GM04503 (cell line): ENCODE measurements at places on chromosomes 6 and 20.
A peak's percentile ranks its signal among the peaks of the same experiment; 100 is the strongest.

GRCh38 chr20:3459881-3460307 is 10.9 kb upstream of the ATRN start:
- DNase-seq: no peak

GRCh38 chr20:39627765-39628164 is 665.6 kb downstream of the DHX35 start:
- DNase-seq: no peak

DNA sequence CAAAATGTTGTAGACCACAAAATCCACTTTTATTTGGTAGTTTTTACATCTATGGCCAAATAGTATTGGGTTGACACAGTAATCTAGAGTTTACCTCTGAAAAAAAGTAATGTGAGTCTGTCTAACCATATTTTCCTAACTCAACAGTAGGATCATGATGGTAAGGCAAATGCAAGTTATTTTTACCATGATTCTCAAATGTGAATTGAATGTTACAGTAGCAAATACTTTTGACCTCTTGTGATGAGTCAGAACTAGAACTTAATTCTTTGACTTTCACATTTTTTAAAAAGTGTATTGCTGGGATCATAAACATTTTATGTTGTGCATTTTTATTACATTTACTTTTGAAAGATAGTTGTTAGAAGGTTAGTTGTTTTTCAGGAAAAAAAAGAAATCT is 22.0 kb downstream of the RNF146 start:
- no peak for DNase-seq

GRCh38 chr6:134177753-134178160 is 125.3 kb upstream of the SLC2A12 start:
- DNase-seq: peak; percentile 81

- DNase-seq: no peak
Observed at GRCh38 chr6:169984181-169985120, 233.0 kb downstream of the ERMARD start.

GRCh38 chr6:44304282-44305199 is 8.6 kb downstream of the AARS2 start:
- DNase-seq: no peak

- no peak for DNase-seq
Observed at GRCh38 chr6:105459864-105460263, 57.0 kb upstream of the PREP start.

DNA sequence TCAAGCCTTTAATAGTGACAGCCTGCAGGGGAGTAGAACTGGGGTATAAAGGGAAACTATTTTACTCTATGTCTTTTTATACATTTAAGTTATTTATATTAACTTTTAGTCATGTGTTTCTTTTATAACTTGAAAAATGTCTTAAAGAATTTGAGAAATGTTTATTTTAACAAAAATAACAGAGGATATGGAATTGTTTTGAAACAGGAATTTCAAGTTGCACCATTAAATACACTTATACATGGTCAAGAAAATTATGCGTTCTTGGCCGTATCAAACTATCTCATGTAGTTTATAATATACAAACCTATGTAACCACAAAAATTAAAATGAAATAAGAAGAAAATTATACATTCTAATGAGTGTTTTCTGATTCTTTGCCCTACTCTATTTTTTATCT is 282.7 kb downstream of the GRIK2 start:
- no peak for DNase-seq

DNA sequence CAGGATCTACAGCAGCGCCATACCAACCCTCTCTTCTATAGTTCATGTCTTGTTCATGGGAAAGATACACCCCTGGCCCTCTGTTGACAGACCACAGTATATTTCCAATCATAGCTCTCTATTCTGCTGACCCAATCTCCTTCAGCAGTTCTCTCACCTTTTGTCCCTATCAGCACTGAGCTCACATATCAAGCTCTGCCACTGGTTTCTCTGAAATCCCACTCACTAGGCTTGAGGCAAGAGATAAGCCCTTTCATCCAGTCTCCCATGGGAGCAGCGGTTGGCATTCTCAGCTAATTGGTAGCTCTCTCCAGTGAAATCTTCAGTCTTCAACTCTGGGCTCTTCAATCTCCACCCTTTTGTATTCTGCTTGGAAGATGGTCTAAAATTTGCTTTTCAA is 313.4 kb downstream of the GJA1 start:
- DNase-seq: no peak

DNA sequence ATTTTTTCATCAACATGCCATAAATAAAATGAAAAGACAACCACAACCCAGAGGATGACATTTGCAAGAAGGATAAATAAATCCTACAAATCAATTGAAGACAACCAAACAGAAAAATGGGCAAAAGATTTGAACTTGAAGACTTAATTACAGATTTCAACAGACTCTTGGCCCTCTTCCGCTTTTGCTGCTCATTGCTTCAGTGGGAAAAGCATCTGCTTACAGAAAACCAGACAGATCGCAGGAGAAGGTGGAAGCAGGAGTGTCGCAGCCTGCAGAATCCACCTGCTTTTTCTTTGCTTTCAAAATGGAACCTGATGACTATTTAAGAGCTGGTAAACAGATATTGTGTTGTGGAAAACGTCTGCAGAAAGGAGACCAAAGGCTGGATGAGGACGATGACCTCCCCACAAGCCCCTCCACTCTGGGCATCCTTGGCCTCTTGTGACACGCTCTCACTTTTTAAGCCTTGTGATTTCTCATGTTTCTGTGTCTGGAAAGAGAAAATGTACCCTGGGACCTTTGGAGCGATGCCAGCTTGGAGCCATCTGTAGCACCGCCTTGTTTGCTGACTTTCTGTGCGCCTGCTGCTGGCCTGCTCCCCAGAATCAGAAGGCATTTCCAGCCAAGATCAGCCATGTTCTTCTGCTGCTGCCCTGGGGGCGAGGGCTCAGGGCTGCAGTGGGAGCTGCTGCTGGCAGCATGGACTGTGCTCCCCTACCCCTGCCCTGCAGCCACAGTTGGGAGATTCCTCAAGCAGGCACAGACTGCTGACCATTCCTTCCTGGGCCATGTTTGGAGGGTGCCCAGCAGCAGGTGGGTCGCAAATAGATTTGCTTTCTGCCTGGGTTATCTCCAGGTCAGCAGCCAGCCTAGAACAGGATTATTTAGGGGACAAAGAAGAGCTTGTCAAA is 3.6 kb upstream of the CSTL1 start:
- no peak for DNase-seq

DNA sequence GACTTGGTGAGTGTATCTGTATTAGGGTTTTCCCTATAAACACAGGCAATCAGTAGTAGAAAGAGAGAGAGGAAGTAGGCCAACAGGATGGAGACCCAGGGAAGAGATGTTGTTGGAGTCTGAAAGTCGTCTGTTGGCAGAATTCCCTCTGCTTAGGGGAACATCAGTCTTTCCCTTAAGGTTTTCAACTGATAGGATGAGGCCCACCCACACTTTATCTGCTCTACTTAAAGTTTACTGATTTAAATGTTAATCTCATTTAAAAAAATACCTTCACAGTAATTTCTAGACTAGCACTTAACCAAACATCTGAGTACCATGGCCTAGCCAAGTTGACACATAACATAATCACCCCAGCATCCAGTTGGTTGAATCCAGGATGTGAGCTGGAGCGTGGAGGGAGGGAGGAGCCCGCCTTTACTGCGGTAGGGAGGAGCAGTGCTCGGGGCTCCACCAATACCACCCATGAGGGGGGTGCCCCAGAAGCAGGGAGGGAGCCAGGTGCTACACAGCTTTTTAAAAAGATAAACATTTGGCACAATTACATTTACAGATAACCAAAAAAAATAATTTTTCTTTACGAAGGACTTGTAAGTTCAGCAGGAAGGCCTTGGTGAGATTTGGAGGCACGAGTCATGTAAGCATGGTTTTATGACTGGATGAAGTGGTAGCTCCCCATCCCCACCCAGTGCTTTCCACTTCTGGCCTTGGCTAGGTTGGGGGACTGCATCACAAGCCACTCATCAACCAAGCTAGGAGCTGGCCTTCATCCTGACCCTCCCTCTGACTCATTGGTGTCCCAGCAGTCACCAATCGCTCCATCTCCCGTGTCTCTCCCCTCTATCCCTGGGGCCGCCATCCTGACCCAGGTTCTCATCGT is 18.4 kb upstream of the SNX9 start:
- DNase-seq: no peak

DNA sequence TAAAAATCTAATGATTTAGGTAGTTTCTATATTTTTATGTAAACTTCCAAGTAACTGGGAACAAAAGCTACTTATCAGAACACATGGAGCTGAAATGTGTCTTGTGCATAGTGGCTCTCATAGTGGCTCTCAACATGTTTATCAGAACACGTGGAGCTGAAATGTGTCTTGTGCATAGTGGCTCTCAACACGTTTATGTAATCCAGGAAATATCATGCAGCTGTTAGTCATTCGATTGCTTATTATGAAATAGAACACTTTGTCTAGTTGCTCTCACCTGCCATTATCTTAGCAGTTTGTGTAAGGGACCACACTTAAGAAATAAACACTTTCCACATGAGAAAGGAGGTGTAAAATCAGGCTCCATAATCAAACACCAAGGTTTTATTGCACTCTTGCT is 119.2 kb upstream of the ASCC3 start:
- no peak for DNase-seq

- DNase-seq: no peak
Observed at GRCh38 chr6:79239536-79240168, 5.2 kb upstream of the HMGN3 start.

DNA sequence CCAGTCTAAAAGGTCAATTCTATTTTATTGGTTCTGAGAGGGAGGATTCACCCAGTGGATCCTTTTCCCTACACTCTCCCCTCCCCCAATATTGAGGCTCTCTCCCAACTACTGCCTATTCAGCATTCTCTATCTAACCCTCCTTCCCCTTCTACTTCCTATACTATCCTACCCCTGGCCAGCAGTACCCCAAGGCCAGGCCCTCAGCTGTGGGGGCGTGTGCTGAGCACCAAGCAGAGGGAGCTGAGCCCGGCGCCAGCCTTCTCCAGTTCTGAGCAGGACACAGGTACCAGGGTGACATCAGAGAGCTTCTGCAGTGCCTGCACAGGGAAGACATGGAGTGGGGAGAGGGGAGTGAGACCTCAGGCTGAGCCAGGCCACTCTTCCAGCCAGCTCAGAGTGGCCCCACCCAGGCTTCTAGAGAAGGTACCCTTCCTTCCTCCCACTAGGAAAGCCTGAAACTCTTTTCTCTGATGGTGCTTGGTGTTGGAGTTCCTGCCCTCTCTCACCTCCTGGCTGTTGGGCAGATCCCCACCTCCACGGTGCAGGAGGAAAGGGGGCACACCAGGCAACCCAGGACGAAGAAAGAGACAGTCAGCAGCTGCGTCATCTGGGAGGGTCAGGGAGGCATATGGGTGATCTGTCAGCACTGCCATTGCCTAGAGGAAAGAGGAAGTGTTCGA is 1.9 kb downstream of the DDAH2 start:
- no peak for DNase-seq

- DNase-seq: peak; percentile 17
Observed at GRCh38 chr20:63540417-63541186, 3.4 kb upstream of the PTK6 start.

GRCh38 chr6:11276228-11276627 is 43.8 kb upstream of the NEDD9 start:
- DNase-seq: no peak

- DNase-seq: no peak
Observed at GRCh38 chr20:6806275-6806674, 38.8 kb downstream of the BMP2 start.

DNA sequence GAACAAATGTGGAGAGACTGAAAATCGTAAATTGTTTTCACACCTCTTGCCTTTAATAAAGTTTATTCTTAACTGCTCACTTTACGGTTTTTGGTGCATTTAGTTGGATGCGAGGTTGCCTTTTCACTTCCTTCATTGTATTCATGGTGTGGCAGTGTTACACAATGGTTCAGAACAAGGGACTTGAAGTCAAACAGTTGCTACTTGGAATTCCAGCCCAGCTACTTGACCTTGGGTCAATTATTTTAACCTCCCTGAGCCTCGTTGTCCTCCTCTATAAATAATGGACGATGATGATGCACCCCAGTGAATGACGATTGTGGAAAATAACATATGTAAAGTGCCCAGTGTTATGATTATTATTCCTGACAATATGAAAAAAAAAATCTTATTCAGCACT is 72.3 kb downstream of the CARMIL1 start:
- DNase-seq: no peak
